ENCODE measurements at places on chromosomes 2 and 18. TPM values are rescaled to one million over a fixed set of nuclear protein-coding genes. Genes with fewer than 3 reads are reported as not detected.

Gene CCDC68
- not detected for total RNA-seq

DNA sequence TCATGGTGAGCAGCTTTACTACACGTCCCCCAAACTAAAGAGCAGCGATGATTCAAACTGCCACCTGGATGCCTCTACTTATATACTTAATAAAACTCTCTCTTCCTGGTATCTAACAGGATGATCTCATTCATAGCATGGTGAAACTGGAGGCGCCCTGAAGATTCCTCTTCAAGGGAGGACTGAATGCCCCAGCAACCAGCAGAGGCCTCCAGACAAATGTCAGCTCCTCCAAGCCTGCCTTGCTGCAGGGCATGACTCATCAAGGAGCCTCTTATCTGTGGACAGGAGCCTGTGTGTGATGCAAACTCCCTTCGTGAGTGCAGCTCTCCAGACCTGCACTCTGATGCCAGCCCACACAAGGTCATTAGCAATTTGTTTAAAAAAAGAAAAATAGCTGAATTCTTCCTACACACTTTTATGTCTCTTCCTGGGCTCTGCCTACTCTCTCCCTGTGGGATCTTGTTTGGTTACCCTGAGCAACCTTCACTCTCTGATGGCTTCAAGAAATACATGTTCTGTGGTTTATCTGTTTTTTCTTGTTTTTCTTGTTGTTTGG lies 30.2 kb downstream of the LONRF2 start:
- H3K4me1 ChIP-seq = no peaks in the 10 kb centered on the region
- no peak overlapping the region for H3K27ac ChIP-seq
- peaks cover 18% of the 10 kb centered on the region for H3K27me3 ChIP-seq
- H3K4me3 ChIP-seq = no peak overlapping the region
- DNase-seq = no peak

DNA sequence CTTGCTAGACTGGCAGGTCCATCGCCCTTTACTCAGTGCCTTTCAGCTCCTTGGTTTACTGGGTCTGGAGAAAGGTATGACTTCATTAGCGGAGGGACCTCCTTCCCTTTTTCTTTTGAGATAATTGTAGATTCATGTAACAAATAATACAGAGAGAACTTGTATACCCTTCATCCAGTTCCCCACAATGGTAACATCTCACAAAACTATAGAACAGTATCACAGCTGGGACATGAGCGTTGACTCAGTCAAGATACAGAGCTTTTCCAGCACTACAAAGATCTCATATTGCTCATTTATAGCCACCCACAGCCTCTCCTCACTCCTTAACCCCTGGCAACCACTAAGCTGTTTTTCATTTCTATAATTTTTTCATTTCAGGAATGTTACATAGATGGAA lies 59.8 kb downstream of the ZNF532 start:
- no peak for DNase-seq
- no peak overlapping the region for H3K27ac ChIP-seq
- peaks cover 5% of the 10 kb centered on the region for H3K36me3 ChIP-seq
- no peaks in the 10 kb centered on the region for H3K4me1 ChIP-seq

Gene CCDC150
- total RNA-seq = 12.0 TPM

DNA sequence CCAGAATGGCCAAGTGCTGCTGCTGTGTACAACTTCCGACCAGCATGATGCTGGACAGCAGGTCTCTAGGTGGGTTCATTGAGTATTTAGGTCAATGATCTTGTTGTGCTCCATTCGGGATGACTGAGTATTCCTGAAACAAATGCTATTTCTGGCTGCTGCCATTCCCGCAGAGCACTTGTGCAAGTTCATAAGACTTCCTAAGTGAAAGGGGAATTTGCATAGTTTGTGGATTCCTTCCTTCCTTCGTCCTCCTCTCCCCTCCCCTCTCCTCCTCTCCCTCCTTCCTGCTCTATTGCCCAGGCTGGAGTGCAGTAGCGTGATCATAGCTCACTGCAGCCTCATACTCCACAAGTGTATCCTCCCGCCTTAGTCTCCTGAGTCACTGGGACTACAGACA lies 40.4 kb downstream of the LDLRAD4 start:
- H3K4me3 ChIP-seq = no peak overlapping the region
- no peaks in the 10 kb centered on the region for H3K4me1 ChIP-seq
- H3K27ac ChIP-seq = no peak overlapping the region
- H3K36me3 ChIP-seq = no peaks in the 10 kb centered on the region

GRCh38 chr2:41668529-41668928 lies 379.3 kb upstream of the PKDCC start:
- H3K4me3 ChIP-seq = no peak overlapping the region
- DNase-seq = no peak
- no peaks in the 10 kb centered on the region for H3K4me1 ChIP-seq
- peaks cover 14% of the 10 kb centered on the region for H3K27me3 ChIP-seq
- no peak overlapping the region for H3K27ac ChIP-seq
- H3K36me3 ChIP-seq = no peaks in the 10 kb centered on the region

GRCh38 chr2:241925821-241926441 lies 56.4 kb downstream of the RTP5 start:
- H3K27me3 ChIP-seq = no peaks in the 10 kb centered on the region
- no peaks in the 10 kb centered on the region for H3K36me3 ChIP-seq
- peaks cover 27% of the 10 kb centered on the region for H3K4me1 ChIP-seq
- peak overlapping the region; percentile 59 for H3K4me3 ChIP-seq

DNA sequence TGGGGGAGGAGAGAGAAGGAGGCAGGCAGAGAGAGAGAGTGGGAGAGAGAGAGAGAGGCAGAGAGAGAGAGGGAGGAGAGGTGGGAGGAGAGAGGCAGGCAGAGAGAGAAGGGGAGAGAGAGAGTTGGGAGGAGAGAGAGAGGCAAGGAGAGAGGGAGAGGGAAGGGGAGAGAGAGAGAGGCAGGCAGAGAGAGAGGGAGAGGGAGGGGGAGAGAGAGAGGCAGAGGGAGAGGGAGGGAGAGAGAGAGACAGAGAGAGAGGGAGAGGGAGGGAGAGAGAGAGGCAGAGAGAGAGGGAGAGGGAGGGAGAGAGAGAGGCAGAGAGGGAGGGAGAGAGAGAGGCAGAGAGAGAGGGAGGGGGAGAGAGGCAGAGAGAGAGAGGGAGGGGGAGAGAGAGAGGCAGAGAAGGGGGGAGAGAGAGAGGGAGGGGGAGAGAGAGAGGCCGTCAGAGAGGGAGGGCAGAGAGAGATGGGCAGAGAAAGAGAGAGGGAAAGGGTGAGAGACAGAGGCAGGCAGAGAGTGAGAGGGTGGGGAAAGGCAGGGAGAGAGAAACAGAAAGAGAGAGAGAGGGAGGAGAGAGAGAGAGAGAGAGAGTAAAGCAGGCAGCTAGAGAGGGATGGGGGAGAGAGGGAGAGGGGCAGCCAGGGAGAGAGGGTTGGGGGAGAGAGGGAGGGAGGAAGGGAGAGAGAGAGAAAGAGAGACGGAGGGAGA lies 122.2 kb upstream of the PXDN start:
- H3K36me3 ChIP-seq = no peaks in the 10 kb centered on the region
- H3K27me3 ChIP-seq = peaks cover 7% of the 10 kb centered on the region
- H3K27ac ChIP-seq = no peak overlapping the region
- DNase-seq = no peak

GRCh38 chr18:35786365-35787042 lies 186.0 kb upstream of the RMP24 start:
- H3K27me3 ChIP-seq = peaks cover 28% of the 10 kb centered on the region
- no peak overlapping the region for H3K27ac ChIP-seq
- H3K4me1 ChIP-seq = no peaks in the 10 kb centered on the region
- DNase-seq = no peak
- H3K4me3 ChIP-seq = no peak overlapping the region
- no peaks in the 10 kb centered on the region for H3K36me3 ChIP-seq

All from natural killer cell treated with Interleukin-12 subunit alpha and Interleukin-12 subunit beta and Interleukin-15 and Interleukin-18, amount 100 ng/mL, for 72 hours (primary cell).